ENCODE measurements at places on chromosomes 13 and 19. TPM values are rescaled to one million over a fixed set of nuclear protein-coding genes. Genes with fewer than 3 reads are reported as not detected.

The GATAD2A gene
- 91.0 TPM for total RNA-seq

The PLPPR3 gene
- total RNA-seq, result 129 TPM

The SLITRK6 gene
- total RNA-seq, result 3.6 TPM

The SMIM24 gene
- 1.3 TPM for total RNA-seq

The CPT1C gene
- 53.1 TPM for total RNA-seq

The SPRED3 gene
- total RNA-seq, result 13.0 TPM

GRCh38 chr19:7862413-7862951 lies 11.7 kb downstream of the PRR36 start:
- DNase-seq, result peak; percentile 90
- H3K4me3 ChIP-seq, result peak overlapping the region; percentile 72
- peaks cover 41% of the 10 kb centered on the region for H3K27me3 ChIP-seq
- H3K36me3 ChIP-seq, result no peaks in the 10 kb centered on the region
- H3K27ac ChIP-seq, result peak overlapping the region; percentile 91

- H3K27ac ChIP-seq, result no peak overlapping the region
- H3K4me3 ChIP-seq, result no peak overlapping the region
- no peaks in the 10 kb centered on the region for H3K4me1 ChIP-seq
- no peak for DNase-seq
- H3K27me3 ChIP-seq, result peaks cover 70% of the 10 kb centered on the region
These were observed 9.9 kb downstream of the PTH2 start for GRCh38 chr19:49413348-49413747.

DNA sequence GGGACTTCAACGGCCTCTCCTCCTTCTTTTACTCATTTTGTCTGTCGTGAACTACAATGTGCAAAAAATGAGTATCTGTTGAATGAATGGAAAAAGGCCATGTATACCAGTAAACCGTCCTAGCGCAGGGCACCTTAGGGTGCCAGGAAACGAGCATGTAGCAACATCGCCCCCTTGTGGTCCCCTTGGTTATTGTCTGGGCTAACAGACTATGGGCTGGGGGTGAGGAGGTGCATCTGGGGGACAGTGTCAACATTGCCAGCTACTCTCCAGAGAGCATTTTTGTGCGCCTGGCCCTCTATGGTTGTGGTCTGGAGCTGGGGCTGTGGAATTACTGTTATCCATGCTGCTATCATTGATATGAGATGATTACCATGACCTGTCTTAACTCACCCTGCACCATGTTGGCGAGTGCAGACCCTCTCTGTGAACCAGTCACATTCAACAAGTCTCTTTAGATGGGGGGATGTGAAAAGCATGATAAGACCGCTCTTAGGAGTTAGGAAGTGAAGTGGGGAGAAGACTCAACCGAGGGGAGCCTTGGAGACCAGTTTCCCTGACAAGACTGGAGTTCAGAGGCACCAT lies 22.8 kb upstream of the SIGLEC11 start:
- H3K4me3 ChIP-seq, result no peak overlapping the region
- H3K36me3 ChIP-seq, result peaks cover 6% of the 10 kb centered on the region
- no peak overlapping the region for H3K27ac ChIP-seq
- peak; percentile 28 for DNase-seq

DNA sequence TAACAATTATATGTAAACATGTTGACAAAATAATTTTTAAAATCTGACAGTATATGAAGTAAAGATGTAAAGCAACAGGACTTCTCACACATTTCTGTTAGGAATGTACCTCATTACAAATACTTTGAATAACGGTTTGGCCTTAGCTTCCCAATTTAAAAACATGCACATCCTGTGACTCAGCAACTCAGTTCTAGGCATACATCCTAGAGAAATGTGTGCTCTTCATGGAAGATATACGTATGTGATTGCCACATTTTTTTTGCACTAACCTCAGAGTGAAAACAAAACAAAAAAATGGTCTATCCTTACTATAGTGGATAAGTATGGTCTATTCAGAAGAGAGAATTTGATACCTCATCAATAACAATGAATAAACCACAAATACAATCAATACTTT lies 314.6 kb downstream of the LIG4 start:
- no peaks in the 10 kb centered on the region for H3K4me1 ChIP-seq
- H3K27ac ChIP-seq, result no peak overlapping the region
- no peak overlapping the region for H3K4me3 ChIP-seq
- H3K36me3 ChIP-seq, result no peaks in the 10 kb centered on the region
- H3K27me3 ChIP-seq, result no peaks in the 10 kb centered on the region

- H3K4me3 ChIP-seq, result no peak overlapping the region
- H3K27ac ChIP-seq, result no peak overlapping the region
- H3K4me1 ChIP-seq, result peaks cover 2% of the 10 kb centered on the region
- DNase-seq, result no peak
- no peaks in the 10 kb centered on the region for H3K36me3 ChIP-seq
These were observed 127.6 kb upstream of the GPC6 start for GRCh38 chr13:93098972-93099371.

GRCh38 chr19:9850235-9850959 lies 15.3 kb downstream of the PIN1 start:
- peak overlapping the region; percentile 87 for H3K27ac ChIP-seq
- H3K36me3 ChIP-seq, result peaks cover 15% of the 10 kb centered on the region
- peaks cover 11% of the 10 kb centered on the region for H3K4me1 ChIP-seq
- no peaks in the 10 kb centered on the region for H3K27me3 ChIP-seq

GRCh38 chr13:78586706-78587105 lies 16.6 kb downstream of the POU4F1 start:
- no peak overlapping the region for H3K4me3 ChIP-seq
- H3K36me3 ChIP-seq, result no peaks in the 10 kb centered on the region
- peaks cover 77% of the 10 kb centered on the region for H3K27me3 ChIP-seq
- H3K4me1 ChIP-seq, result no peaks in the 10 kb centered on the region

DNA sequence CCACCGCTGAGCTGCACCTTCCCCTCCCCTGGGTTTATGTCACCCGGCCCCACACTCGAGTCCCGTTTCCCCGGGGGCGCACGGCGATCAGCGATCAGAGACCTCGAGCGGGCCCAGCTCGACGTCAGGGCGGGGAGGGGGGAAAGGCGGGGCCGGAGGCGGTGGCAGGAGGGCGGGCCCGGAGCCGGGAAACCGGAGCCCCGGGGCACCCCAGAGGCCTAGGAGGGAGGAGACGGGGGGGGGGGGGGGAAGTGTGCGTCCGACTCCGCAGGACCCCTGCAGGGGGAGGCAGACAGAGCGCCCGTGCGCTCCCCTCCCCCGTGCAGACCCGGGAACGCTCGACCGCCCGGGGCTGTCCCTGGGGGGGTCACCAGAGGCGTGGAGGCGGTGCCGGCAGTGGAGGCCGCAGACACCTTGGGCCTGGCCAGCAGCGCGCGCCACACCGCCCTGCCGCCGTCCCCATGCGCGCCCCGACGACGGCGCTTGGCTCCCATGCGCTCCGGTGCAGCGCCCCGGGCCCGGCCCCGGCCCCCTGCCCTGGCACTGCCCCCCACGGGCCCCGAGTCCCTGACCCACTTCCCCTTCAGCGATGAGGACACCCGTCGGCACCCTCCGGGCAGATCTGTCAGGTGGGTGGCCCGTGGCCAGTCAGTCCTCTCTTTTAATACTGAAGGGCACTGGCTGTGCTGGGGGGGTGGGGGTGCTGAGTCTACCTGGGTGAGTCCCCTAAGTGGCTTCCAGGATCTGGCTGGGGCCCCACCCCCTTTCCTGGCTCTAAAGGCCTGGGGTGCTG lies 11.8 kb downstream of the PDE4A start:
- H3K36me3 ChIP-seq, result no peaks in the 10 kb centered on the region
- H3K4me3 ChIP-seq, result peak overlapping the region; percentile 59
- H3K27ac ChIP-seq, result peak overlapping the region; percentile 85
- peaks cover 63% of the 10 kb centered on the region for H3K27me3 ChIP-seq

DNA sequence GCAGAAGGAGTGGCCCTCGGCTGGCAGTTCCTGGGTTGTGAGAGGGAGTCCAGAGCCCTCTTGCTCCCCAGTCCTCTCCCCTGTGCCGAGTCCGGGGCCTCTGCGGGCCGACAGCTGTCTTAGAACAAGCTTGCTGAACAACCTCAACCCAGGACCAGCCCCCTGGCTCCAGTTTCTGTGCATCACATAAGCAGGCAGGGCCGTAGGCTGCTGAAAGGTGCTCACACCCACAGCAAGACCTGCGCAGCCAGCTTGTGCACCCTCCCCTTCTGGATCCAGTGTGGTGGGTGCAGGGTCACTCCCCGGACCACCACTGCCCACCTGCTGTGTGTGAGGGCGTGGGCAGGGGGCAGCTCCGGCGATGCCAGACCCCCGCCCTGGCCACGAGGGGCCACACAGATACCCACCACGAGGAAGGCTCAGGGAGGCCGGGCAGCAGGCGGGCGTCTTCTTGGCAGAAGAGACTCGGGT lies 25.2 kb upstream of the F7 start:
- H3K4me1 ChIP-seq, result no peaks in the 10 kb centered on the region
- no peak for DNase-seq
- H3K27ac ChIP-seq, result no peak overlapping the region
- H3K36me3 ChIP-seq, result peaks cover 11% of the 10 kb centered on the region

- H3K4me1 ChIP-seq, result no peaks in the 10 kb centered on the region
- no peak overlapping the region for H3K27ac ChIP-seq
- no peak for DNase-seq
- H3K36me3 ChIP-seq, result no peaks in the 10 kb centered on the region
- no peaks in the 10 kb centered on the region for H3K27me3 ChIP-seq
These were observed 416.5 kb downstream of the FGF14 start for GRCh38 chr13:101985321-101985720.

DNA sequence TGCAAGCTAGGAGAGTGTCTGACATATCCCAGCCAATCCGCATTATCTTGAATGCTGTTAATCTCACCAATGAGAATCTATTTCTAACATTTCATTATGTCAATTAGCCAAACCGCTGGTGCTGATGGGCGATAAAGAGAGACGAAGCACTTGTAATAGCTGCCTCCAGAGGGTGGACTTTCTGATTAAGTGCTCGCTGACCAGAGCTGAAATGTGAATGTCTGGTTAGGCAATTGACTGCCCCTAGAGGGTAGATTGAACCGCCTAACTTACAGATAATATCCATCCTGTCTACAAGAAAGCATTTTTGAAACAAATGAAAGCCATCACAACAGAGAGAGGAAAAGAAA lies 552 bp upstream of the GRWD1 start:
- H3K27ac ChIP-seq, result peak overlapping the region; percentile 96
- peaks cover 13% of the 10 kb centered on the region for H3K4me1 ChIP-seq
- H3K4me3 ChIP-seq, result peak overlapping the region; percentile 94
- peaks cover 11% of the 10 kb centered on the region for H3K36me3 ChIP-seq
- DNase-seq, result no peak

GRCh38 chr13:83691966-83692365 lies 190.3 kb downstream of the SLITRK1 start:
- no peak overlapping the region for H3K27ac ChIP-seq
- H3K36me3 ChIP-seq, result no peaks in the 10 kb centered on the region
- H3K4me1 ChIP-seq, result no peaks in the 10 kb centered on the region

GRCh38 chr13:36417331-36417730 lies 15.0 kb upstream of the CCNA1 start:
- no peak overlapping the region for H3K27ac ChIP-seq
- H3K4me3 ChIP-seq, result no peak overlapping the region
- H3K27me3 ChIP-seq, result peaks cover 48% of the 10 kb centered on the region
- DNase-seq, result no peak
- H3K36me3 ChIP-seq, result peaks cover 16% of the 10 kb centered on the region

DNA sequence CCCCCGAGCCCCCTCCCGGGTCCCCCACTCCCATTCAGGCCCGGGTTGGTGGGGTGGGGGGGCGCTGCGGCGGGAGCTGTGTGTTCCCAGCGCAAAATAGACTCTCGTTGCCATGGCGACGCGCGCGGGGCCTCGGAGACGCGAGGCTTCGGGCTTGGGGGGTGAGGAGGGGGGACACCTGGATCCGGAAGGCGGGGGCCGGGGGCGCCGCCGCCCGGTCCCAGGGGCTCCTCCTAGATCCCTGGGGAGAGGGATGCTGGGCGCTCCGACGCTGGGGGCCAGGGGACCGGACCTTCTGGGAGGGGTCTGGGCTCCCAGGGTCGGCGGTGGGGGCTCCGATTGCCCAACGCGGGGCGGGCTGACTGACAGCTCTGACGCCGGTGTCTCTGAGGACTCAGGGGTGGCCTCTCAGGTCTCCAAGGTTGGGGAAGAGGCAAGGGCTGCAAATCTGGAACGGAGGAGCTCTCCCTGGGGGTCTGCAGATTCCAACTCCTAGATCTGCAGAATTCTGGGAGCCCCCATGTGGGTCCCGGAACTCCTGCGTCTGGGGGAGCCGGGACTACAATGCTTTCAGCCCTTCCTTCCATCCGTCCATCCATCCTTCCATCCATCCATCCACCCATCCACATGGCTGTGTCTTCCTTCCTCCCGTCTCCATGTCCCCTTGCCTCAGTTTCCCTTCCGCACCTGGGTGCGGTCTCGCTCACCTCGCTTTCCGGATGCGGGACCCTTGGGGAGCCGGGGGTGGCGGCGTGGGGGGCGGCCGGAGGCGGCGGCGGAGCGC lies 9.1 kb upstream of the SHISA7 start:
- H3K4me1 ChIP-seq, result peaks cover 8% of the 10 kb centered on the region
- H3K27me3 ChIP-seq, result peaks cover 27% of the 10 kb centered on the region
- H3K36me3 ChIP-seq, result peaks cover 7% of the 10 kb centered on the region
- no peak overlapping the region for H3K27ac ChIP-seq
- DNase-seq, result no peak

GRCh38 chr19:12946731-12947496 lies 1.3 kb downstream of the RAD23A start:
- H3K27me3 ChIP-seq, result no peaks in the 10 kb centered on the region
- H3K36me3 ChIP-seq, result peaks cover 33% of the 10 kb centered on the region
- peak overlapping the region; percentile 81 for H3K4me3 ChIP-seq
- peak overlapping the region; percentile 95 for H3K27ac ChIP-seq

DNA sequence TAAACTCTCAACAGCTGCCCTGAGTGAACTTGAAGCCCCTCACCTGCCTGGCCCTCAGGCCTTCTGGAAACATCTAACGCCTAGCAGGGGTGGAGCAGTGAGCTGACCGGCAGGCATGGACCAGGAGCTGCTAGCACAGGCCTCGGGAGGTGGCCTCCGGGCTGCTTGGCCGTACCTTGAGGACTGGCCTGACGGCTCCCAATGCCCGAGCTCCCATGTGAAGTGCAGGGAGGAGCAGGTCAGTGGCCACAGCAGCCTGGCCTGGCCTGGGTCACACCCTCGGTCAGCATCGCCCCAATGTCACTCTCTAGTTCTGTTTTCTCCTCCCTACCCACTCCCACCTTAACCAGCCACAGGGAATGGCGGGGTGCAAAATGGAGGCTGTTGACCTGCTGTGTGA lies 19.0 kb downstream of the TSHZ3 start:
- H3K36me3 ChIP-seq, result peaks cover under 1% of the 10 kb centered on the region
- no peak overlapping the region for H3K4me3 ChIP-seq
- H3K4me1 ChIP-seq, result peaks cover 31% of the 10 kb centered on the region
- H3K27me3 ChIP-seq, result no peaks in the 10 kb centered on the region
- DNase-seq, result no peak

Data from progenitor cell of endocrine pancreas (in vitro differentiated cells).